ENCODE measurements at places on chromosomes 5 and 9.

GRCh38 chr5:173878224-173878967 lies 9.8 kb upstream of the CPEB4 start:
- DNase-seq, result no peak

- DNase-seq, result no peak
Observed at GRCh38 chr5:102863764-102864560, 108.9 kb downstream of the PAM start.

- no peak for DNase-seq
Observed at GRCh38 chr9:2727966-2728613, 10.8 kb downstream of the KCNV2 start.

DNA sequence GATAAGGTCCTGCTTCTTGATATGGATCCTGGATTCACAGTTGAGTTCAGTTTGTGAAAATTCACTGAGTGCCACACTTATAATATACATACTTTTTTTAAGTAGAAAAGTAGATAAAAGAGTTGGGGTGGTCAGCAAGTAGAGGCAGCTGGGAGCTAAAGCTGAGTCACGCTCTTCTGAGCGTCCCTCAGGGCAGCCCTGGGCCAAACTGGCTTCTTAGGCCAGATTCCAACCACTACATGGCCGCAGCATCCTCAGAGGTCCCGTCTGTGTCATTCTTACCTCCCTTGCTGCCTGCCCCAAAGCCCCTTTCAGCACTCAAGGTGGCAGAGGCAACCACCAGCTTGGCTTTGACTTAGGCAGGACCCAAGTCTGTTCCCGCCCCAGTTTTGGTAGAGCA lies 123.3 kb upstream of the TBC1D2 start:
- DNase-seq, result no peak

GRCh38 chr5:39160576-39161213 lies 58.7 kb downstream of the FYB1 start:
- no peak for DNase-seq

GRCh38 chr9:72909428-72909827 lies 43.4 kb downstream of the ALDH1A1 start:
- no peak for DNase-seq

GRCh38 chr5:14110680-14111079 lies 32.5 kb upstream of the TRIO start:
- DNase-seq, result no peak

- no peak for DNase-seq
Observed at GRCh38 chr5:98898743-98899142, 30.1 kb downstream of the CHD1 start.

- no peak for DNase-seq
Observed at GRCh38 chr5:13957032-13957645, 12.7 kb upstream of the DNAH5 start.

DNA sequence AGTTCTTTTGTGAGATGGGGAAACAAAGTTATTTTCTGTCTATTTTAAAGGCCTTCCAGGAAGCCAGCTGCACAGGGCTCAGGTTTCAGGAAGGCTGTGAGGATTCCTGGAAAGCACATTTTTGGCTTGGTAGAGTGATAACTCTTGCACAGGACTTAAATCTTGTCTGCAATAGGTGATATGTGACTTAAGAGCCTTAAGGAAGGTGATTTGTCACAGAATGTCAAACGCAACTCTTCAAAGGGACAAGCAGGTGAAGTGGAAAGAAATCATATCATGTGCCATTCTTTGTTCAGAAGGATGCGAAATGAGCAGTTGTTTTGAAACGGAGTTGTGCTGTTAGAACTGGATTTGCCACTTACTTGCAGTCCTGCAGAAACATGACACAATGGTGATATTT lies 459.3 kb downstream of the MAT2B start:
- DNase-seq, result no peak

All from effector CD4-positive, alpha-beta T cell (primary cell).